ENCODE measurements at places on chromosomes 13 and 19. TPM values are rescaled to one million over a fixed set of nuclear protein-coding genes. Genes with fewer than 3 reads are reported as not detected.

GRCh38 chr19:31346184-31347059 lies 2.8 kb downstream of the TSHZ3 start:
- DNase-seq = no peak

GRCh38 chr19:58325311-58326022 lies 1.3 kb upstream of the ZSCAN22 start:
- no peak for DNase-seq

DNA sequence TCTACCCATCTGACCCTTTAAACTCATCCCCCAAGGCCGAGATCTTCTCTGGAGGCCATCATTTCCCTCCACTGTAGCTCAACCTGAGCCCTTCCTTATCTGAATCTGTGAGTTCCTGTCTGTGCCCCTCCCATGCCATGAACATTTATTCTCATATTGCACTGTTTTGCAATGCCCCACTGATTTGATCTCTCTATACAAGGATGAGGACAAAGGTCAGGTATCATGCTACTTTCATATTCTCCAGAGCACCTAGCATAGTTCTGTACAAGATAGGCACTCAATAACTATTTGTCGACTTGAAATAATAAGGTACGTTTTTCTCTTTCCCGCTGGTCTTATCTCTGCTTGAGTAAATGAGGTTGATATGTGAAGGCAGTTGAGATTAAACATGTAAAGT lies 135.5 kb downstream of the KLF5 start:
- no peak for DNase-seq

- DNase-seq = no peak
Measured at GRCh38 chr19:39074942-39075341, 9.2 kb upstream of the ACP7 start.

The OPA3 gene
- total RNA-seq = 12.0 TPM

The KISS1R gene
- total RNA-seq = 0.49 TPM

The PCP2 gene
- 2.8 TPM for total RNA-seq

DNA sequence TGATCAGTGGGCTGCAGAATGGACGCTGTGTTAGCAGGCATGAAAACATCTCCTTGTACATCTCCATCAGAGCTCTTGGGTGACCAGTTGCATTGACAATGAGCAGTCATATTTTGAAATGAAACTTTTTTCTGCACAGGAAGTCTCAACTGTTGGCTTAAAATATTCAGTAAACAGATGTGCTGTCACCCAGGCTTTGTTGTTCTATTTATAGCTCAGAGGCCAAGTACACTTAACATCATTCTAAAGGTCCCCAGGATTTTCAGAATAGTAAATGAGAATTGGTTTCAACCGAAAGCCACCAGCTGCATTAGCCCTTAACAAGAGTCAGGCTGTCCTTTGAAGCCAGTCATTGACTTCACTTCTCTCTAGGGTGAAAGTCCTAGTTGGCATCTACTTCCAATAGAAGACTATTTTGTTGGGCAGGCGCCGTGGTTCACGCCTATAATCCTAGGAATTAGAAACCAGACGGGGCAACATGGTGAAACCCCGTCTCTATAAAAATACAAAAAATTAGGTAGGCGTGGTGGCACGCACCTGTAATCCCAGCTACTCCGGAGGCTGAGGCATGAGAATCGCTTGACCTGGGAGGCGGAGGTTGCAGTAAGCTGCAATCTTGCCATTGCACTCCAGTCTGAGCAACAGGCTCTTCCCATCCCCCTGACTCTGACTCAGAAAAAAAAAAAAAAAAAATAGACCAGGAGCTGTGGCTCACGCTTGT lies 7.9 kb upstream of the PDE4A start:
- no peak for DNase-seq

GRCh38 chr19:46728693-46729339 lies 11.9 kb upstream of the PRKD2 start:
- DNase-seq = peak; percentile 82

The KIR3DL1 gene
- total RNA-seq = not detected

GRCh38 chr13:98285317-98285716 lies 108.2 kb upstream of the RNF113B start:
- no peak for DNase-seq

DNA sequence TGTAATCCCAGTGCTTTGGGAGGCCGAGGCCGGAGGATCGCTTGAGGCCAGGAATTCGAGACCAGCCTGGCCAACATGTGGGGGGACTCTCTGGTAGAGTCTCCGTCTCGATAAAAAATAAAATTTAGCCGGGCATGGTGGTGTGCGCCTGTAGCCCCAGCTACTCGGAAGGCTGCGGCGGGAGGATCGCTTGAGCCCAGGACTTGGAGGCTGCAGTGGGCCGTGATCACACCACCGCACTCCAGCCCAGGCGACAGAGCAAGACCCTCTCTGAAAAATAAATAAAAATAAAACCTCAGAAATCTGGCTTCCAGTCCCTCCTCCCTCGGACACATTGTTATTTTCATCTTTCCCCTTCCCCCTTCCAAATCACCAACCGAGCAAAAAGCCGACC lies 332 bp downstream of the IRGQ start:
- DNase-seq = no peak

The CEACAM8 gene
- total RNA-seq = not detected

DNA sequence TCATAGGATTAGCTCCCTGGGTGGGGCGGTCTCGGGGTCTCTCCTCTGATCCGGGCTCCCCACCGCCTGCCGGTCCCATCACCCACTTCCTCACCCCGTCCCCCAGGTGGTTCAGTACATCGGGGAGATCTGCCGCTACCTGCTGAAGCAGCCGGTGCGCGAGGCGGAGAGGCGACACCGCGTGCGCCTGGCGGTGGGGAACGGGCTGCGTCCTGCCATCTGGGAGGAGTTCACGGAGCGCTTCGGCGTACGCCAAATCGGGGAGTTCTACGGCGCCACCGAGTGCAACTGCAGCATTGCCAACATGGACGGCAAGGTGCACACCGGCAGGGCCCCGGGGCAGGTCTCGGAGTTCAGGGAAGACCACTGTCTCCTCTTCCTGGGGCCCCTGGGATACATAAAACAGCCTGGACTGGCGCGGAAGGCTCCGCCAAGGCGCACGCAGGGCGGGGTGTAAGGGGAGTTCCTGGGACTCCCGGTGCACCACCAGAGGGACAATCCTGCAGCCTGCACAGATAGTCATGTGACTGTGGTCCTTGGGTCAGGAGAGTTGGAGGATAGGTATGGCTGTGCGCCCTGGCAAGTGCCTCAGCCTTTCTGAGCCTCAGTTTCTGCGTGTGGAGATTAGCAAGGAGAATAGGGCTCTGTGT lies 14.2 kb upstream of the PGLS start:
- no peak for DNase-seq
